ENCODE measurements at places on chromosomes 2 and 18. TPM values are rescaled to one million over a fixed set of nuclear protein-coding genes. Genes with fewer than 3 reads are reported as not detected.

POTEC gene
- not detected for total RNA-seq

ONECUT2 gene
- 0.15 TPM for total RNA-seq

UPP2 gene
- total RNA-seq: not detected

ALLC gene
- total RNA-seq: not detected

CGREF1 gene
- 3.4 TPM for total RNA-seq

HOXD11 gene
- total RNA-seq: 2.2 TPM

CCDC68 gene
- total RNA-seq: 0.97 TPM

KCTD1 gene
- 11.9 TPM for total RNA-seq

RAB6C gene
- total RNA-seq: not detected

CSRNP3 gene
- total RNA-seq: 0.47 TPM

MYO5B gene
- 11.2 TPM for total RNA-seq

GAREM1 gene
- 0.82 TPM for total RNA-seq

TEKT4 gene
- total RNA-seq: not detected

UBE2F gene
- 99.7 TPM for total RNA-seq

RGPD3 gene
- total RNA-seq: 0.05 TPM

IGFBP5 gene
- total RNA-seq: 23.4 TPM

NEURL3 gene
- 0.68 TPM for total RNA-seq

BBS5 gene
- total RNA-seq: 5.5 TPM

NEU4 gene
- 0.29 TPM for total RNA-seq

All from glomerular endothelial cell (primary cell).